ENCODE measurements at places on chromosomes 11 and 22.

GRCh38 chr11:17477361-17477760 lies 716 bp upstream of the ABCC8 start:
- DNase-seq, result no peak

- DNase-seq, result no peak
These were observed 30.1 kb upstream of the TNRC6B start for GRCh38 chr22:40147388-40148176.

DNA sequence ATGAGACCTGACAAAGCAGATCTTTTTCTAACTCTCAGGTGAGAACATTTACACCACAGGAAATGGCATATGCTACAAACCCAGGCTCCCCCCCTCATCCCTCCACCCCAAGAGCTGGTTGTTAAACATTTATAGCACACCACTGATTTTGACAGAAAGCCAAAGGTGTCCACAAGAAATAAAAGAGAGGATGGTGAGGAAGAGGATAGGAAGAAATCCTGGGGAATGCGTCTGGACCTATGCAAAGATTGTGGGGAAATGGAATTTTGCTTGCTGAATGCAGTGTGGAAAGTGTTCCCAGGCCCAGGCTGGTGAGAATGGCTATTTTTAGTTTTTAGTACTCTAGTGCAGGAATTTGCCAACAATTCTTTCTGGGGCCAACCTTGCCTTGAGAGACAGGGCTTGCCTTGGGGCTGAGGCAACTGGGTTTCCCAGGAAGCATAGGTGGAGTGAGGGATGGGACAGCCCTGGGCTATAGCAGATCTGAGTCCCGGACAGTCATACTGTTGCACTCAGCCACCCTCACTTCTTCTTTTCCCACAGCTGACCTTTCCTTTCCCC lies 163.9 kb downstream of the ADAMTS15 start:
- DNase-seq, result no peak

DNA sequence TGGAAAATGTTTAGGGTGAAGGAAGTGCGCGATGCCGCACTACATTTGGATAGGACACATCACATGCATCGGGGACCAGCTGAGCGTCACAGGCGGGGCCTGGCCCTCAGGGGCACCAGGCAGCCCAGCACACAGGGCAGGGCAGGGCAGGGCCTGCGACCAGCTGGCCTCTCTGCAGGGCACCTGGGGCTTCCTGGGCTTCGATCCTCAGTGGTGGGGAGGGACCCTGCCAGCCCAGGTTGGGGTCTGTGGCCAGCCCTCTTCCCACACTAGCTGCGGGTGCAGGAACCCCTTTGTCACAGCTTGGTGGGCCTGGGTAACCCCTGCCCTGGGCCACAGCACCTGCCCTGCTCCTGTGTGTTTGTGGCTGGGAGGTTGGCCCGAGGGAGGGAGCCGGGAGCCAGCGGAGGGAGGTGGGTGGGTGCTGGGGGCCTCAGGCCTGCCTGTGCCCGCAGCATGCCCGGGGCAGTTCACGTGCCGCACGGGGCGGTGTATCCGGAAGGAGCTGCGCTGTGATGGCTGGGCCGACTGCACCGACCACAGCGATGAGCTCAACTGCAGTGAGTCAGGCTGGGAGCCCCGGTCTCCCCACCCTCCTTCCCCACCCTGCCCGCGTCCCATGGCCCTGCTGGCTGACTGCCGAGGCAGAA lies 37.9 kb downstream of the ST14 start:
- DNase-seq, result no peak

GRCh38 chr11:32388365-32388764 lies 47.0 kb downstream of the WT1 start:
- no peak for DNase-seq

GRCh38 chr22:37703906-37704305 lies 7.1 kb downstream of the TRIOBP start:
- DNase-seq, result no peak

DNA sequence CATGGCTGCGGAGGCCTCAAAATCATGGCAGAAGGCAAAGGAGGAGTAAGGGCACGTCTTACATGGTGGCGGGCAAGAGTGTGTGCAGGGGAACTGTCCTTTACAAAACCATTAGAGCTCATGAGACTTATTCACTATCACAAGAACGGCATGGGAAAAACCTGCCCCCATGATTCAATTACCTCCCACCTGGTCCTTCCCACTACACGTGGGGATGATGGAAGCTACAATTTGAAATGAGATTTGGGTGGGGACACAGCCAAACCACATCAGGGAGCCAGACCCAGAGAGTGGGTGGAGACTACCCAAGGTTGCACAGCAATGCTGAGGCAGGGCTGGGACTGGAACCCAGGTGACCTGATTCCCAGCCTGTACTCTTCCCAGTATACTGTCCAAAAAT lies 8.6 kb upstream of the TMPRSS6 start:
- no peak for DNase-seq

GRCh38 chr11:102079625-102080024 lies 30.6 kb upstream of the YAP1 start:
- DNase-seq, result no peak

- no peak for DNase-seq
These were observed 26.6 kb downstream of the ATG16L2 start for GRCh38 chr11:72840780-72841179.

DNA sequence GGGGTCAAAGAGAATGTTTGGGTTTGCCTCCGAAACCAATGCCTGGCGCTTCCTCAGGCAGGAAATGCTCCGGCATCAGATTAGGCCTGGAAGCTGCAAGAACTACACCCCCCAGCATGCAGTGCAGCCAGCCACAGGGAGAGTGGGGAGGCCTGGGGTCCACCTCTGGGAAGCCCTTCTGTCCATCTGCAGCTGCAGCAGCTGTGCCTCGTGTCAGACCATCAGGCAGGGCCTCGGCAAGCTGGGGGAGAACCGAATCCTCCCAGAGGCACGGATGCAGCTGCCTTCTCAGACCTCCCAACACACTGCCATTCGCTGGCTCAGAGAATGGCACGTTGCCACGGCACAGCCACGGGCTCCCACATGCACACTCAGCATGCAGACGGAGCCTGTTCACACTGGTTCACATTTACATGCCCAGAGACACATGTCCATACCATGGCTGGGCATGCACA lies 57.4 kb downstream of the NECTIN1 start:
- DNase-seq, result no peak

- DNase-seq, result no peak
These were observed 24.6 kb downstream of the SDHAF2 start for GRCh38 chr11:61454520-61454919.

DNA sequence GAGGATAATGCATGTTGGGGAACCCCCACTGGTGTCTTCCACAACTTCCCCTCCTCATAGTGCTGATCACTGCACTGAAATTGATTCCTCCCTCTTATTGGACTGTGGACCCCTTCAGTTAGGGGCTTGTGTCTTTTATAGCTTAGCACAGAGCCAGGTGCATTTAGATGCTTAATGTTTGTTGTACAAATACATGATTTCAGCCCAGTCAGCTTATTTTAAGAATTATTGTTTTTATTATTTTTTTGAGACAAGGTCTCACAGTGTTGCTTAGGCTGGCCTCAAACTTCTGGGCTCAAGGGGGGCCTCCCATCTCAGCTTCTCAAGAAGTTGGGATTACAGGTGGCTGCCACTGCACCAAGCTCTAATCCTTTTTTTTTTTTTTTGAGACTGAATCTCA lies 8.2 kb downstream of the THY1 start:
- DNase-seq, result no peak

- no peak for DNase-seq
These were observed 8.4 kb downstream of the TOP3B start for GRCh38 chr22:21974058-21974649.

- no peak for DNase-seq
These were observed 85.3 kb downstream of the GGT1 start for GRCh38 chr22:24688256-24688655.

DNA sequence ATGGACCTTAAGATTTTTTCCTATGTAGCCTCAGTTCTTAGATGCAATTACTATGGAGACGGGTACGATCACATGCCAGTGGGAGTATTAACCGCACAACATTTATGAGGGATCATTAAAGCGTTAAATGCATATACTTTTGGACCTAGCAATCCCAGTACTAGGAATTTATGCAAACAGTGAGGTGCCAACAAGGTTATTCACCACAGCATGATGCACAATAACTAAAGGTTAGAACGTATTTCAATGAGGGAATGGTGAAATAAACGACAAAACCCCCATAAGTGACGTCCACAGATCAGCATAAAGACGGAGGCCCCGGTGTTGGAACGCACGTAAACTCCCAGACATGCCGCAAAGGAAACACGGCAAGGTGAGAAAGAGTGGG lies 539 bp downstream of the SIRT3 start:
- no peak for DNase-seq

GRCh38 chr22:43364169-43364435 lies 20.9 kb upstream of the SCUBE1 start:
- no peak for DNase-seq

DNA sequence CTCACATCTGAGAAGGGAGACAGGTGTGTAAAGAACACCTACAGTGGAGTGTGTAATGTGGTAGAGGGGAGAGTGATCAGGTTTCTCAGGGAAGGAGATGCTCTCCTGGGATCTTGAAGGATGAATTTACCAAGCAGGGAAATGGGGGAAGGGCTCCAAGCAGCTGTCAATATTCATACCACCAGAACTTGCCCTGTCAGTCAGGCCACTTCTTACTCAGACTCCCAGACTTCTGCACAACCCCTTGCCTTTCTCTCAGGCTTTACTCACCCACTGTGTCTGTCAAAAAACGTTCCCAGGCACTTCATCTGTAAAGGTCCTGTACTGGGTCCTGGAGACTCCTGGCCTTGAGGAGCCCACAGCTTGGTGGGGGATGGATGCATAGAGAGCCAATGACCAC lies 14.0 kb upstream of the FCHSD2 start:
- DNase-seq, result no peak

DNA sequence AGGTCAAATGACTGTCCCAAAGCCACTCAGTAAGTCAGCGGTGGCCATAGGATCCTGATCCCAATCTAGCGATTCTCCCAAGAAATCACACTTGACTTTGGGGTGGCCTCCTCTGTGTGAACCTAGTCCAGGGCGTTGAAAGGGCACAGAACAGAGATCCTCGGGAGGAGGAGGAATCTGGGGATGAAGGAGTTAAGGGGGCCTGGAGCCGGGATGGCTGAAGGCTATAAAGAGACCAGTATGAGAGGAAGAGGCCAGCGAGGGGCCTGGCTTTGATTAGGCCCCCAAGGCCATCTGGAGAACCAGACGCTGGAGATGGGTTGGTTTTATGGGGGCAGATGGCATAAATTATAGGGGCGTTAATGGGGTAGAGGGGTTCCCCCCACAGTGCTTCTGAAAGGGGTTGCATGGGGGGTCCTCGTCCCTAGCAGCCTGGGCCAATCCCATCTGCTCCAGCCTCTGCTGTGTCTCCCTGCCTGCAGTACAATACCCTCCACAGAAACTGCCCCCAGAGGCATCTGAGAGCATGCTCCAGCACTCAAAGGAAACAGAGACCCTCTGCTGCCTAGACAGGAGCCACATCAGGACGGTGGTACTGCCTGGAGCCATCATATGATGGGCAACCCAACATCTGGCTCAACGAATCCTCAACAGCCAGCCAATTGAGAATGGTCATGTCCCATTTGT lies 35.2 kb upstream of the TRIM29 start:
- no peak for DNase-seq

DNA sequence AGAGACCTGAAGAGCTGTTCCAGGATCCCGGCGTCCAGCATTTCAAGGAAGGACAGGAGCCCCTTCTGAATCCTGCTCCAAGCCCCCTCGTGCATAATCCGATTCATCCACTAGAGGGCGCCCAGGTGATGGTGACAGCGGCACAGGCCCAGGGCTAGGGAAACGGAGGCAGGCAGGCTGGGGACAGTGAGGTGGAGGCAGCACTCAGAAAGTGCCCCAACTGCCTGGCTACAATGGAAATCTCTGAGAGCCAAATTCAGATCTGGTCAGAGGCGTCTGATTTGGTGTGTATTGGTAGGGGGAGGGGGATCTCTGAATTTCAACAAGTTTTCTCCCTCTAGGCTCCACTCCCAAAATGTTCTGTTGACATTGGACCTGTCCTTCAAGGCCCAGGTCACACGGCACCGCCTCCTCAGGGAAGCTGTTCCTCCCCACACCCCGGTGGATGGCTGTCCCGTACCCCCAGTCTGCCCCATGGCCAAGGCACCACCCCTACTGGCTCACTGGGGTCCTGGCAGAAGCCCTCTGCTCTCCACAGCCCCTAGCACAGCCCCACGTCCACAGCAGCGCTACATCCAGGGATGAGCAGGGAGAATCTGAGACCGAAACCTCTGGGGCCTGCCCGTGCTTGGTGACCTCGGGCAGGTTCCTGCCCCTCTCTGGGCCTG lies 142.9 kb downstream of the CRYBB2 start:
- DNase-seq, result peak; percentile 58

DNA sequence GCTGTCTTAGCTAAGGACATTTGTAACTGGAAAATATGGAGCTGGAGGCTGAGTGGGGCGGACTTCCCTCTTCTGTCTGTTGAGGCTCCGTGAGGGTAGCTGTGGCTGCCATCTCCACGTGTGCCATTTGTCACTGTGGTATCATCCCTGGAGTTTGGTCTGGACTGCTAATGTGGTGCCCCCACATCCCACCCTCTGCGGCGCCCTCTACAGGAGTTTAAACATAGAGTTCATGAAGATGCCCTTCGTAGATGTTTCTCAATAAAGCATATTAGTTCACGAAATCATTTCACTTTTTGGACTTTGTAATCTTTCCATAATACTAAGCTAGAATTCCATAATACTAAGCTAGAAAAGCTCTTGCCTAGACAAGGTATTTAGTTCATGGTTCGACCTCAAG lies 52.4 kb downstream of the TECTA start:
- no peak for DNase-seq

DNA sequence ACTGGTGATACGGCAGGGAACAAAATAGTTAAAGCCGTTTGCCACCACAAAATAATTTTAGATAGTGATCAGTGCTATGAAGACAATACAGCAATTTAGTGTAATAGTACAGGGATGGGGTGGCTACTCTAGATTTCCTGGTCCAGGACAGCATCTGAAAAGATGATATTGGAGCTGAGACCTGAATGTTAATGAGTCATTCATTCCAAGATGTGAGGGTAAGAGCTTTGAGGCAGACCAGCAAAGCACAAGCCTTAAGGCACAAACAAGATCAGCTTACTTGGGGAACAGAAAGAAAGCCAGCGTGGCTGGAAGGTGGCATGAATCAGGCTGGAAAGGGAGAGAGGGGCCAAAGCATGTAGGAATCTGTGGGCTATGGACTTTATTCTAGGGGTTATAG lies 132.3 kb downstream of the TRIM44 start:
- no peak for DNase-seq

GRCh38 chr22:42959576-42960509 lies 55.1 kb downstream of the PACSIN2 start:
- peak; percentile 48 for DNase-seq

DNA sequence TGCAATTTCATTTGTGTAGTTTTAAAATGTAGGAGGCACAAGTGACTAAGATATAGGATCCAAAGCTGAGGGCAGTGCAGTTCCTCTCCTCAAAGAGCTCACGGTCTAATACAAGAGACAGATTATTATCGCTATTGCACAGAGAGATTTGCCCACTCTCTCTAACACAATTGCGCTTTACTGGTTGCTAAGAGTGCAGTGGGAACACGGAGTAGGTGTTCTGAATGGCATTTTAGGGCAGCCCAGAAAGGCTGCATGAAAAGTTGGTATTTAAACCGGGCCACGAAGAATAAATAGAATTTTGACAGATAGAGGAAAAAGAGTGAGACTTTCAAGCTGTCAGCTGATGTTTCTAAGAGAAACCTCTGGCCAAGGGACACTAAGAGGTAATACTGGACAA lies 79.5 kb downstream of the BLID start:
- no peak for DNase-seq

- DNase-seq, result no peak
These were observed 411.6 kb downstream of the TBC1D22A start for GRCh38 chr22:47174096-47174495.

Data from right kidney (tissue), 9 donors.